ENCODE measurements at places on chromosomes 12 and 14.
A peak's percentile ranks its signal among the peaks of the same experiment; 100 is the strongest.

DNA sequence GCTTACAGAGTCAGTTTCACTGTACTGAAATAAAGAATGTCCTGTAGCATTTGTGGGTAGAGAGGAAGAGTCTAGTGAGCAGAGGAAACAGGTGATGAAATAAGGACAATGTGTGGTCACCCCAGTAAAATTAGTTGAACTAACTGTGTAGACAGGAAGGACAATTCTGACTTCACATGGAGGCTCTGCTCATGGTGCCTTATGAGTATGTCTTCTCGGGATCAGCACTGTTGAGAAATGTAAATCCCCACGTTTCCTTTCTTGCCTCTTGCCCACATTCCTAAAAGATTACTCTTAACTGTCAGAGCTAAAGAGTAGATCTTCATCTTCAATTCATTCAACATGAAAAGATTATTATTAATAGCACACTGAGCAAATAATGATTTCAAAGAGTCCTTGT lies 113.2 kb upstream of the FLRT2 start:
- DNase-seq, result no peak

- no peak for DNase-seq
Measured at GRCh38 chr14:99777951-99778350, 15.3 kb upstream of the EML1 start.

- DNase-seq, result no peak
Measured at GRCh38 chr14:94364964-94365363, 23.4 kb downstream of the SERPINA1 start.

GRCh38 chr14:20612403-20612802 lies 21.2 kb upstream of the RNASE12 start:
- DNase-seq, result no peak

DNA sequence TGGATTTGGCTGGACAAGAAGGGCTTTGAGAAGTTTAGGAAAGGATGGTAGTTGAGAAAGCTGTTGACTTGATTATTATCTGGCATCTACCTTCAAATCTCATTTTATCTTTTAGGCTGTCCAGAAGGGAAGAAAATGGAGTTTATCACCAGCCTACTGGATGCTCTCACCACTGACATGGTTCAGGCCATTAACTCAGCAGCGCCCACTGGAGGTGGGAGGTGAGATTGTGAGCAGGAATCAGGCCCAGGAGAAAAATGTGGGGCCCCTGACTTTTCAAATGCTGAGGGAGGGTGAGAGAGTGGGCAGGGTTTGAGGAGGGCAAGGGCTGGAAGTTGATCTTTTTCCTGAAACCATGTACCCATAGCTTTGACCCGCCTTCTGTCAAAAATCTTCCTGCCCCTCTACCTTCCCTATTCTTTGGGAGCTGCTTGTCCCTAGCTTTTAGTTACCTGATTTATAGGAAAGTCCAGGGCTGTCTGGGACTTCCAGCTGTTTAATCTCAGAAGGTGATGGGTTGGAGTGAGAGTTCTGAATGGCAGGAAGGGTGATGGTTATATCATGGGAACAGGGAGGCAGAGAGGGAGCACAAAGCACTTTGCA lies 134.2 kb downstream of the SMOC1 start:
- peak; percentile 61 for DNase-seq

GRCh38 chr12:48750215-48750614 lies 33.7 kb upstream of the CCNT1 start:
- DNase-seq, result no peak

GRCh38 chr14:104398656-104399055 lies 180.9 kb upstream of the C14orf180 start:
- no peak for DNase-seq

DNA sequence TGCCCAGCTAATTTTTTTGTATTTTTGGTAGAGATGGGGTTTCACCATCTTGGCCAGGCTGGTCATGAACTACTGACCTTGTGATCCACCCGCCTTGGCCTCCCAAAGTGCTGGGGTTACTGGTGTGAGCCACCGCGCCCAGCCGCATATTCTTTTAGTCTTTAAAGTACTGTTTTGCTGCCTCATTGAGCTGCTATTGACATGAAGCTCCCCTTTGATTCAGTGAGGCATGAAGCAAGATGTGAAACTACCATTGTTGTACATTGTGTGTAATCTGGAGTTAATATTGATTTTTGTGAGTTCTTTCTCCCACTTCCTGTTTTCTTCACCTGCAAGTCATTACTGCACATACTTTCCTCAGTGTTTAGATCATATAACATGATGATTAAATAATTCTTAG lies 80.8 kb downstream of the MNAT1 start:
- DNase-seq, result peak; percentile 10

DNA sequence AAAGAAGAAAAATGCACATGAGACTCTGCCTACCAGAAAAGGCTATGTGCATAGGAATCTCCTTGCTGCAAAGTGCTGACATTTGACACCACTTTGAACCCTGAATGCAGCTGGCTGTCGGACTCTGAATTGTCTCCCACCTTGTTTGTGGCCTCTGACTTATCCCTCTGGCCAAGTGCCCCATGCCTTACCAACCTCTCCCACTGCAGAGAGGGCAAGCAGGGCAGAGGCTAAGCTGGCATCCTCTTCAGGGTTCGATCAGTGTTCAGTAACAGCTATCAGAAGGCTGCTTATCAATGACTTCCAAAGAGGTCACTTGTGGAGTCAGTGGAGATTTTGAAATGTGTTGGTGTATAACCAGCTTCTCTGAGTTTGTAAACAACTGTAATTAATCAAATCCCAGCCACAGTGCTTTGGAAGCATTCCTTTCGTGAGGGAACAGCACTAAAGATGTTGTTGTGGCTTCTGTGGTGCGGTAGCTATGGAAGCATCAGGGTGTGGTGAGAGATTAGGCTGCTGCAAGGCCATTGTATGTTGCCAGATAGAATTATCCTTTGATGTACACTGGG lies 22.6 kb upstream of the BMP4 start:
- peak; percentile 30 for DNase-seq

DNA sequence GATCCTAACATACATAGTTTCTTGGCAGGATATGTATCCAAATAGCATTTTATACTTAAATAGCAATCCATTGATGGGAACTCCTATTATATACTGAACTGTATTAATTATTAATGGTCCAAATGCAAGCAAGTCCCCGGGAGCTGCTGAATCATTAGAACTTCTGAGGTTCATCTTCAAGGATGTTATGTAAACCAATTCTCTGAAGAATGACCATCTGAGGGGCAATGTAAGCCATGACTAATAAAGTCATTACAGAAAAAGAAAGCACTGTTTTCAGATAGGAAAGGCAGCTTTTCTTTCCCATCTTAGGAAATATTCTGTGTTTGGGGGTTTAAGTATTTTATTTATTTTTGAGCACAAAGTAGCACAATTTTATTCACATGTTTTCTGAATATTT lies 166.1 kb upstream of the SLC16A7 start:
- DNase-seq, result no peak

- DNase-seq, result no peak
Measured at GRCh38 chr12:89151536-89151935, 200.8 kb downstream of the DUSP6 start.

DNA sequence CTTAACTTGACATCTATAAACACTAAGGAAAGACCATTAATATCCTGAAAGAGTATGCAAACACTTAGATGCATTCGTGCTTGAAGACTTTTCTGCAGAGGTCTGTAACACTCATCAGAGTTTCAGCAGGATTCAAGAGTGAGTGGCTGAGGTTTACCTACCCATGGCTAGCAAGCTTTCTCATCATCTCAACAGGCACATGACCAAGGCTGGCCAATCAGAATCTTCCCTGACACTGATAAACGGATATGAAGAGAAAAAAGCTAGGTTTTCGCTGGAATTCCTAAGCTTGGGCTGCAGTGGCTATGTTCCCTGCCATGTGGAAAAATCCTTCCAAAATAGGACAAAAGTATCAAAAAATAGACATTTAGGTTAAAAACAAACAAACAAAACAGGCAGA lies 162.1 kb upstream of the USP15 start:
- no peak for DNase-seq
